ENCODE measurements at places on chromosomes 13 and 19.

GRCh38 chr13:94249512-94249911, 230.0 kb downstream of the DCT start:
- peak; percentile 72 for DNase-seq

- DNase-seq = peak; percentile 18
These were observed 616 bp downstream of the TSHZ3 start for GRCh38 chr19:31348481-31349159.

DNA sequence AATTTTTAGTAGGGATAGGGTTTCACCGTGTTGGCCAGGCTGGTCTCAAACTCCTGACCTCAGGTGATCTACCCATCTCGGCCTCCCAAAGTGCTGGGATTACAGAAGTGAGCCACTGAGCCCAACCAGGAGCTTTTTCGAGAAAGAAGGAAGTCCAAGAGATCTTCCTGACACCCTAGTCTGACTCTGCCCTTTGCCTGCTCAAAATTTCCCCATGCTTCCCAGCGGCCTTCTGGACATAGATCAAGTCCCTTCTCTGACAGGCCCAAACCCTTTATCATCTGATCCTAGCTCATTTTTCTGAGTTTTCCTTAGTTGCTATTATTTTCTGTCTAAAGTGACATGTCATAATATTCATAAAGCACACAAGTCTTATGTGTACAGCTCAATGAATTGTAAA, 1.5 kb upstream of the BAX start:
- no peak for DNase-seq

- DNase-seq = no peak
These were observed 1.6 kb downstream of the NBEA start for GRCh38 chr13:34943436-34944273.

DNA sequence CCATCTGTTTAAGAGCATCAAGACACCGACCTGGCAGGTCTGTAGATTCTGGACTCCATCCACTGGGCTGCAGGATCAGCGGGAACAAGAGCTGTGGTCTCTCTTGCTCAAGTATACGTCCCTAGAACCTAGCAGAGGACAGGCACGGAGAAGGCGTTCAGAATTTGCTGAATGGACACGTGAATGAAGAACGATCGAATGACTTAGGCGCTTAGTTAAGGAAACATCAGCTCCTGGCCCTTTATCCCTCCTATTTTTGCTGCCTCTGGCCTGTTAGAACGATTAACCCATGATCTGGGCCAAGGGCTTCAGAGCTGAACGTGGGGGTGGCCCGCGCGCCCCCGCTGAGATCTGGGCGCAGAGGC, 953 bp downstream of the DZIP1 start:
- DNase-seq = peak; percentile 26

DNA sequence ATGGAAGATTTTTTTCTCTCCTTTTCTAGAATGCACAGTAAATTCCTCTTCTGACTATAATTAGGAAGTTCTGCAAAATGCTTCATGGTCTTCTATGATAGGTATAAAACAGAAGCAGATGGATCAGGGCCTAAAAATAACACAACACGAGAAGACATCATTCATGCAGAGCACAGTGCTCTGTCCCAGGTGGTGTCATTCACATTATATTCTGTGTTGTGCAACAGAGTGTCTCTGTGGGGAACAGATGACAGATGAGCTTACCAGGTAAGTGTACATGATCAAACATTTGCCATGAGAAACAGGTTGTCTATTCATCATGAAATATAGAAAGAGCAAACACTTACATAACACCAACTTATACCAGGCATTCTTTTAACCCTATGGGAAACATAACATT, 288.3 kb downstream of the KCTD12 start:
- DNase-seq = no peak

DNA sequence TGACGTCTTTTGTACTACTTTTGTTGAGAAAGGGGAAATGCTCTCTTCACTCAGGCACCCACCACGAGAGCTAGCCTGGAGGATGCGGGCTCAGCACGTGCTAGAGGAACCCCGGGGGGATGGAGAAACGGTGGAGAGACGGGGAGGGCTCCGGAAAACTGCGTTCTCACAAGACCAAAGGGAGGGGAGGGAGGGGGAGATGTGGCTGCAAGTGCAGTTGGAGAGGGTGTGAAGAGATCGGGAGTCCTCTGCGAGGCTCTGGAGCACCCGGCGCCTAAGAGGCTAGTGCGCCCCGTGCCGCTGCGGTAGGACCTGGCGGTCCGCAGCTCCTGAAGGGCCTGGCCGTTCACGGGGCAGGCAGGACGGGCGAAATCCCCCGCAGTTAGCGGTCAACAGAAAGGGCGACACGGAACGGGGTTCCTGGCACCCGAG, 43.4 kb upstream of the XPO4 start:
- no peak for DNase-seq

DNA sequence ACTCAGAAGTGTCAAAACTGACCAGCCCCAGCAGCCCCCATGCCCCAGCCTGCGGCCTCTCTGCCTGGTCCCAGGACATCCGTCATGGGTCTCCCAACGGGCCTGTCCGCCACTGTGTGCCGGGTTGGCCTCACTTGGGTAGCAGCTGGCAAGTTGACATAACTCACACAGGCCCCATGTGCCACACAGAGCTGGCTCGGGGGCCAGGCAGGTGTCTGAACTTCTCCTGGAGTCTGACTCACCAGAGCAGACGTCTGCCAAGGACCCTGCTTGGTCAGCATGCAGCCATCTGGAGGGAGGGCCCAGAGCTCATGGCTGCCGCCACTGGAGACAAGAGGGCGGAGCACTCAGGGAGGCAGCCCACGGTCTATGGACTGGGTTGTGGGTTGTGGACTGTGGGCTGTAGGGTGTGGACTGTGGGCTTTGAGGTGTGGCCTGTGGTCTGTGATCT, 32.0 kb upstream of the TMEM255B start:
- DNase-seq = no peak

- DNase-seq = peak; percentile 98
These were observed at the start of gene ZNF507 for GRCh38 chr19:32345261-32346207. Gene ZNF507 (plus strand): TSS chr19:32345610. CDS start chr19:32352831, 7,221 bp downstream.

- no peak for DNase-seq
These were observed 212.0 kb upstream of the SPRY2 start for GRCh38 chr13:80552851-80553440.

DNA sequence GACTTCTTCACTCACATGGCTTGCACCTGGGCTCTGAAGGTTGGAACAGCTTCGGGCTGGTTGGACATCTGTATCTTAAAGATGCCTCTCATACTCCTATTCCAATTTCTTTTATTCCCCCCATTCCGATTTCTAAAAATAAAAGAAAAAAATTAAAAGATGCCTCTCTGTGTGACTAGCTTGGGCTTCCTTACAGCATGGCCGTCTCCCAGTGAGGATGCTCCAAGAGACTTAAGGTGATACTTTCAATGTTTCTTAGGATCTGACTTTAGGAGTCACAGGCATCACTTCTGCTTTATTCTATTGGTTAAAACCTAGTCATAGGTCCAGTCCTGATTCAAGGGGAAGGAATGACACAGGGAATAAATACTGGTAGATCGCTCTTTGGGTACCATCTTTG, 9.9 kb upstream of the SULT2A1 start:
- no peak for DNase-seq

GRCh38 chr13:21238267-21238666, 61.8 kb downstream of the MRPL57 start:
- DNase-seq = no peak

GRCh38 chr13:108369412-108369811, 99.9 kb downstream of the TNFSF13B start:
- DNase-seq = no peak

GRCh38 chr13:26062853-26063444, 11.1 kb upstream of the SHISA2 start:
- peak; percentile 57 for DNase-seq

DNA sequence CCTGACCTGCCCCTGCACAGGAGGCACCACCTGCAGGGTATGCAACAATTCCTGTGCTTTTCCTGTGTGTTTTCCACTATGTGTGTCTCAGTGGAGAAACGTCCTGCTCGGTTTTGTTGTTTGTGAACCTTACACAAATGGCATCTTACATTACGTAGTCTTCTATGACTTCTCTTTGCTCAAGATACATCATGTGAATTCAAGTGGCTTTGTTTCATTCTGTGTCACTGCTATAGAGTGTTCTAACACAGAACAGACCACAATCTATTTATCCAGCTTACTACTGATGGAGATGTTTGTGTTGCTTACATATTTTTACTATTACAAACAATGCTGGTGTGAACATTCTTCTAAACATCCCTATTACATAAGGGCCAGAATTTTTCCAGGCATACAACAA, 97.7 kb downstream of the ANKRD10 start:
- DNase-seq = no peak

DNA sequence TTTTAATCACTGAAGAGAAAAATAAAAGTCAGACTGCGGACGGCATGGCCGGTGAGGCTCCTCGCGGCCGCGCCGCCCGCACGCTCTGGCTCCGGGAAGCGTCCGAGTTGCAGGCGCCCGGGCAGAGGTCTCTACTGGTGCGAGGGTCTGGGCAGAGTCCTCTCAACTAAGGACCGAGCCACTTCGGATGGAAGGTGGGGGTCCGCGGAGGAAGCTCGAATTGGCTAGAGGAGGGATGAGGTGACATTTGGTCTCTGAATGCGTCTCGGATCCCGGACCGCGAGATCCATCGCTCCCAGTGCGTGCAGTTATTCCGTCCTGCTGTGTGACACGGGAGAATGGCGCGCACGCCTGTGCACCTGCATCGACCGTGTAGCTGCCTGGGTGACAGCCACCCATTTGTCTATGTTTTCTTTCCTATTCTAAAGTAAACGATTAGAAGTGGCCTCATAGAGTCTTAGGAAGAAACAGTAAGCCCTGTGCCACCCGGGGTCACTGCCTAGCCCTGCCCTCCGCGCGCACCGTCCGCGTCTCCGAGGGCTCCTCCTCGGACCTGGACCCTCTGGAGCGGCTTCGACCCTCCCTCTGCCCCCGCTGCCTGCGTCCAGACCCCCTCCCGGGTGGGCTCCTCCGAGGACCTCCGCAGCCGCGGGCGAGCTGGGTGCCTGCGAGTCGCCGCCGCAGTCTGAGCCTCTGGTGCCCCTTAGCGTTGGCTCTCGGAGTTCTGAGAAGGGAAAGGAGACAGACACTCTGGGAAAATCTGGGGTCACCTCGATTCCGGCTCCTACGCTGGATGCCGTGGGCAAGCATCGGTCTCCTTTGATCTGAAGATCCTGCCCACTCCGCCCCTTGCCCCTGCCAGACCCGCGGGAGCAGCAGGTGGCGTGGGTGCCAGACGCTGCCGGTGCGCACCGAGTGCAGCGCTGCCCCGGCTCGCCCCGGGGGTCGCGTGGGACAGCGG, 347.4 kb downstream of the LIG4 start:
- peak; percentile 51 for DNase-seq

DNA sequence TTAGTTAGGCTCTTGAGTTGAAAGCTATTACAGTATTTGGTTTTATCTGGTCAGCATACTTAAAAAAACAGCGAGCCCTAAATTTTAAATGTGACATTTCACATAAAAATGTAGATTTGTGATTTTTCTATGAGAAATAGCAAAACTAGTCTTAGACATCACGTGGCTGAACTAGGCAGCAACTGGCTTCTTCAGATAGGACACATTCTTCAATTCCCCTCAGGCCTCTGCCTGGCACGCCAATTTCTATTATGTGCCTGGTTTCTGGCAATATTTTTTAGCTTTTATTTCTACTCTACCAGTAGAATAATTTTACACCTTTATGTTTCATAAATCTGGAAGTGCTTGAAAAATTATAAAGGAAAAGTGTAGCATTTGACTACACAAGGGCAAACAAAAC, 433.7 kb downstream of the DIAPH3 start:
- DNase-seq = no peak

DNA sequence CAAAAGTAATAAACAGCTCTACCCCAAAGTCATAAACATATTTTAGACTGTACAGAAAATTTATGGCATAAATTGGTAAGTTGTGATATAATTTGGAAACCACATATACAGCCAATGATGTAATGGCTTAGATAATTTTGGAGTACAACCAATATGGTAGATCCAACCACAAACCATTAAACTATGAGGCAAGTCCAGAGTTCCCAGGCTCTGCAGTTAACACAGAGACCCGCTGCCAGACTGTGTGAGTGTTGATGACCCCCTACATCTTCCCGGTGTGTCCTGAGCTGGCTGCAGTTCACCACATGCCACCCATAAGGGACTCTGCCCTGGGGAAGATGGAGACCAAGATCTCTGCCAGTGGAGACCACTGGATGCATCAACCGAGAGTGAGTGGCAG, 9.9 kb upstream of the SERPINE3 start:
- no peak for DNase-seq

DNA sequence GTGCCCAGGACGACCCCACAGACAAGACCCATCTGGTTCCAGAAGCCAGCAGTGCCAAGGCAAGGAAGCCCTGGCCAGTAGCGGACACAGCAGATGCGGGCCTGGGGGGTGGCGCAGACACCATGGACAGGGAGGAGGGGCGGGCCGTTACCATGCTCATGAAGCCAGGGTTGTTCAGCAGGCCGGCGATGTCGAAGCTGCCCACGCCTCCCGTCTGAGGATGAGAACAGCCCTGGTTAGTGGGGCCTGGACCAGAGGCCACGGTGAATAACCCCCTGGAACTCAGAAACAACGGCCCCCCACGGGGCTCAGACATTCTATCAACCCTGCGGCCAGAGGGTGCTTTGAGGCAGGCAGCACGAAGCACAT, 21.5 kb upstream of the SLC39A3 start:
- no peak for DNase-seq

GRCh38 chr19:5894704-5895349, 8.8 kb downstream of the NDUFA11 start:
- DNase-seq = no peak

DNA sequence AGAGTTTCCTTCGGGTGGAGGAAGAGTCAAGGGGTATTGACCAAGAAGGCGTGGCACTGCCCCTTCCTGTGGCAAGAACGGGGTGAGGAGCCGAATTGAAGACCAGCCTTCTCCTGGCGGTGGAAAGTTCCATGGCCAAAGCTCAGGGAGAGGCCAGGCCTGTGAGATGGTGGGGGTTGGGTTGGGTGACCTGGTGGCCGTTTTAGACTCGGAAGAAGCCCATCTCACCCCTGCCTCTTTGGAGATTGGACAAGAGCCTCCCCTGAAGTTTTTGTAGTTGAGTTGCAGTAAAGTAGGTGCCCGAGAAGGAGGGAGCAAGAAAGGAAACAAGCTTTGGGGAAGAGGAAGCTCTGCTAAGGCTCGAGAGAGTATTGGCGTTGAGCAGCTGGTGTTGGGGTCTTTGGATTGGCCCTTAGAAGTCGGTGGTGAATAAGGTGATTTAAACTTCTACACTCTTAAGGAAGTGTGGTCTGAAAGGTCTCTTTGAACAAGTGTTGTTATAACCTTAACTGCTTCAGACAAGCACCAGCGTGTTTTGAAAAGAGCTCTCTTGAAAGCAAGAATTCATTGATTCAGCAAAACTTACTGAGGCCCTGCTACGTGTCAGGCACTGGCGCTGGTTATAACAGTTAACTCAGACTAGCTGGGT, 964 bp downstream of the SPINT2 start:
- DNase-seq = no peak

Data from AG20443 (cell line).